ENCODE measurements at places on chromosomes 3 and 15. TPM values are rescaled to one million over a fixed set of nuclear protein-coding genes. Genes with fewer than 3 reads are reported as not detected.

Gene PEAK1
- 12.6 TPM for total RNA-seq

Gene PLEKHO2
- 6.1 TPM for total RNA-seq

Gene KNG1
- total RNA-seq: not detected

Gene SERPINI1
- 2.6 TPM for total RNA-seq

Gene TGM4
- 0.05 TPM for total RNA-seq

Gene PLSCR5
- total RNA-seq: not detected

Gene LARP6
- total RNA-seq: 52.1 TPM

Gene CRYBG3
- 7.1 TPM for total RNA-seq

Measured in A549 treated with DMSO at 1 μM for 4 hours (cell line).